IPS-NIHi11 (cell line): ENCODE measurements at places on chromosomes 7 and 10.

DNA sequence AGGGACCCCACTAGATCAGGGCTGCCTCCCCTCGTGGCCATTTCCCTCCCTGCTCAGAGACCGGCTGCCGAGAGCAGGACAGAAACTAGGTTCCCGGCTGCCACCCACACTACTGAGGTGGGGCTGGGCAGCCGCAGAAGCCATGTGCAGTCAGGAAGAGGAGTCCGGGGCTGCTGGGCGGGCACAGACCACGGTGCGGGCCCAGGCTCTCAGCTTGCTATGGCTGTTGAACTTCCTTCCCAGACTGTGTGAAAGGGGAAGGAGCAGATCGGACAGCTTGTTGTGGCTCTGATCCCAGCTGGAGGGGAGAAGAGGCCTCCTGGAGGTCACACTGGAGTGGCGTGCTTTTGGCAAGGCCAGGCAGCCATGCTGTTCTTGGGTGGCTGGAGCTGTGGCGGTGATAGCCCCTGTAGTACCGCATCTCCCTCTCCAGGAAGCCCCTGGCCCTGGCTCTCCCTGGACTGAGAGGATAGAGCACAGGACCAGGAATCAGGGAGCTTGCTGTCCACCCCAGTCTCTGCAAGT is 56.8 kb downstream of the HK1 start:
- no peak for DNase-seq

DNA sequence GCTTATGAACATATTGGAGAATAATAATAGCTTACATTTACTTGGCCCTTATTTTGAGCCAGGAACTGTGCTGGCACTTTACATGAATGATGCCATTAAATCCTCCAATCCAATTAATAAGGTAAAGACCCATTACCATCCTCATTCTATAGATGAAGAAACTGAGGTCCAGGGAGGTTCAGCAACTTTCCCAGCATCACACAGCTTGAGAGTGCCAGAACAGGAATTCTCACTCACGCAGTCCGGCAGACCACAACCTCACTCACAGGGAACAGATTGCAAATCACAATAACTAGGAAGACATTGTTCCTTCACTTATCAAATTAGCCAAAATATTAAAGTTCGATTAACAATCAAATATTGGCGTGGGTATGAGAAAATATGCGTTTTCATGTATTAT is 18.3 kb downstream of the GPRIN2 start:
- DNase-seq = no peak

GRCh38 chr7:19060761-19061259 is 56.6 kb downstream of the TWIST1 start:
- no peak for DNase-seq

DNA sequence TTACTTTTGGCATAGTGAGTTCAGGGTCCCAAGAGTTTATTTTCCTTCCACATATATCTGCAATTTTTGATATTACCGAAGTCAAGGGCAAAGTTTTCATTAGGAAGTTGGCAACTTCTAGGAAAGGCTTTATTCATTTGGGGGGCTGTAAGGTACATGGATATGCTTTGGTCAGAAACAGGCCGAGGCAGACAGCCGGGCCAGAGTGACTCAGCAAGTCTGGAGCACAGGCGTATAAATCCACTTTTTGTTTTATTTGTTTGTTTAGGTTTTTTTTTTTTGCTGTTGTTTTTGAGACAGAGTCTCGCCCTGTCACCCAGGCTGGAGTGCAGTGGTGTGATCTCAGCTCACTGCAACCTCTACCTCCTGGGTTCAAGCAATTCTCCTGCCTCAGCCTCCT is 3.7 kb downstream of the ZNF680 start:
- DNase-seq = no peak

- DNase-seq = no peak
Observed at GRCh38 chr10:42738679-42739078, 43.9 kb upstream of the BMS1 start.

- DNase-seq = no peak
Observed at GRCh38 chr7:149776289-149776688, 2.9 kb upstream of the ZNF467 start.

- DNase-seq = no peak
Observed at GRCh38 chr7:13982940-13983677, 6.4 kb downstream of the ETV1 start.

- peak; percentile 96 for DNase-seq
Observed at GRCh38 chr10:73940634-73941221, 29.8 kb downstream of the PLAU start.

DNA sequence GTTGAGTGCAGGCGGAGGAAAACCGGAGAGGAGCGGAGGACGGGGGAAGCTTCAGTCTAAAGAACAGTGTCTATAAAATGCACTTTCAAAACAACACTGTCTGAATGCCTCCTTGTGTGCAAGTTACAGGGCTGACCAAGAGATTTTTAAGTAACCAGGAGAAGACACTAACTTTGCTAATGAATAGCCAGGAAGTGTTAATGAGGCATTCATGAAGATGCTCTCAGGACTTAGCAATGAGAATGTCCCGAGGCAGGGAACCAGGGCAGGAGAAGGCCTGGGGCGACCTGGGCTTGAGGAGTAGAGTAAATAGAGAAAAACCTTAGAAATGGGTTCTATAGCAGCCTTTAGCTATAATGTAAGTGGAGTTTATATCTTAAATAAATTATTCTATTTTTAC is 312.1 kb downstream of the SKIDA1 start:
- no peak for DNase-seq

DNA sequence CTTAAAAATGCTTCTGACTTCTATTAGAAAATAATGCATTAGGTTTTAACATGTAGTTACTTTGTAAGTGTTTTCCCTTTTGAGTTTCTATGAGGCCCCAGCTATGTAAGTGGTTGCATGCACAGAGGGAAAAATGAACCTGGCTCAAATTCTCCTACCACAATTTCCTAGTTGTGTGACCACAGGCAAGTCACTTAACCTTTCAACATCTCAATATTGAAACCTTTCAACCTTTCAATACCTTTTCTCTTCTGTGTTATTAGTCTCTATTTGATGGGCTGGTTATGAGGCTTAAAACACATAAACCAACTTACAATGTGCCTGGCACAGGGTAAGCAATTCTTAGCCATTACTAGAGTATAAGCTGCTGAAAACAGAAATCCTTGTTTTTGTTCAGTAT is 203.0 kb downstream of the KCND2 start:
- DNase-seq = no peak

GRCh38 chr10:98090822-98091221 is 43.6 kb upstream of the R3HCC1L start:
- DNase-seq = no peak
